NCI-H2107 (cell line): ENCODE measurements at places on chromosomes 5 and 9.

GRCh38 chr9:83047839-83048775 lies 14.8 kb downstream of the RASEF start:
- no peak for DNase-seq

- no peak for DNase-seq
Observed at GRCh38 chr5:80097451-80097850, 62.3 kb downstream of the THBS4 start.

DNA sequence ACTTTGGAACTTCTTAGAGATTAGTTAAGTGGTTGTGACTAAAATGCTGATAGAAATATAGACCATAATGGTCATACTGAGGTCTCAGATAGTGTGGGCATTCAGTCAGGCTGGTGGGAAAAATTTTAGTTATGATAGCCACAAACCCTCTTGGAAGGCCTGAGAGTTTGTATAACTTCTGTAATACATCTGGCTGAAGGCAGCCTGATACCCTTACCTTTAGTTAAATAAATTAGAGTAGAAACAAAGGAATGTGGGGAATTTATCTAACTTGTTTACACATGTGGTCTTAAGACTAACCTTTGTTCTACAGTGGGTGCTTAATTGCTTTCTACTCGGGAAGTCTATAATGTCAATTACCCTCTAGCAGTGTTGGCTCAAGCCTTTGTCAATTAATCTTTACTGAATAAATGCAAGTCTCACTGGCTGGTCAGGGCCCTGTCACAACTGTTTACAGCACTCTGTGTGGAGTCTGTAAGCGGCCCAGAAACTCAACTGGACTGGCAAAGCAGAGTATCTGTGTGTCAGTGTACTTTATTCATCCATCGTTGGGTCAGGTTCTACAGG lies 184.0 kb downstream of the FBXO4 start:
- DNase-seq = no peak

DNA sequence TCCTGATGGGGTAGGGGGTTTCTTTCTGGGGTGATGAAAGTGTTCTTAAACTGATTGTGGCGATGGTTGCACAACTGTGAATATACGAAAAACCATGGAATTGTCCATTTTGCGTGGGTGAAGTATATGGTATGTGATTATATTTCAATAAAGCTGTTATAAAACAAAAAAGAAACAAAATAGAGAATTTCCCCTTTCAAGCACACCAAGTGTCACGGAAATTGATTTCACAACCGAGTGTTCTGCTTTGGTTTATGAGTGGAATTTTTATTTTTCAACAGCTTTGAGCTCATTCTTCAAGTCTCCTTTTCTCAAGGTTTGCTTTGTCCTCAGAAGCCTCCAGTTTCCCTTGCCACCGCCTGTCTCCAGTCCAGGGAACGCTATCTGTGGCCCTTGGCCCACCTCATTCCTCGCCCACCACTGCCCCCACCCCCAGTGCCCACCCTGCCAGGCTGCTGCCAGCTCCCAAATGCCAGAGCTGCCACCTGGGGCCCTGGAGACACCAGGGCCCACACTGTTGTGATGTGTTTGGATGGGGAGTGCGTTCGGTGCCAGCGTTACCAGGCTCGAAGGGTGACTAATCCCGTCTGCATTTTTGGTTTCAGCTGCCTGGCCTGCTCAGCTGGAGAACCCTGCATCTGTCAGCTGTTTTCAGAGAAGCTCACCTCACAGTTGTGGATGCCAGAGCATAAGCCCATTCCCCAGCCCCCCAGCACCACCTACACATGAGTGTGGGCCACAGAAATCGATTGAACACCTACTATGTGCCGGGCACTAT lies 30.4 kb downstream of the DUSP1 start:
- DNase-seq = no peak

DNA sequence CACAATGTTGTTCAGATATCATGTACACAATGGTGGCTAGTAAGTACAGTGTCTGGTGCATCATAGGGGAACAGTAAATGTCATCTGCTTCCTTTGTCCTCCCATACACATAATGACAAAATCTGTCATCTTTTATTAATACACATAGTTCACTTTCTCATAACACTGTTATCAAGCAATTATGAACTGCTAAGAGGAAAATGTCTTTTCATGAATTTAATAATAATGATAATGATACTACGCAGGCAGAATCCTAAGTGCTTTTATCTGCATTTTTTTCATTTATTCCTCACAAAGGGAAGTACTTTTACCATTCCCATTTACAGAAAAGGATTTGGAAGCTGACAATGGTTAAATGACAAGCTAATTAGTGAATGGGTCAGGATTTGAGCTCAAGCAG lies 35.7 kb downstream of the DPYSL3 start:
- DNase-seq = no peak

GRCh38 chr5:89703817-89704216 lies 705.7 kb downstream of the CETN3 start:
- DNase-seq = no peak

DNA sequence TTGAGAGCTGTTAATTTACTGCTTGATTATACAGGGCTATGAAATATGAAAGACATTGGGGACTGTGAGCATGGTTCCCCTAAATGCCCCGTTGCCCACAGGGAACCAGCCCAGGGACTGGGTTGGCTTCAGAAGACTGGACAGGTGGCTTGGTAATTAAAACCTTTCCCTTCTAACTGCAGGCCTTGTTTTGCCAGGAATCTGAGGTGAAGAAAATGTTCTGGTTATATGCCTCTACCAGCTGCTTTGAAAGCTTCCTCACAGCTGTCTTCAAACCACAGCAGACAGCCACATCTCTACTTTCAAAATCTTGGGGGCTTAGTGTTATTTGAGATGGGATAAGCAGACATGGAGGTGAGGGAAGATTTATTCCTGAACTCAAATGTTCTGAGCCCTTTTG lies 153.3 kb upstream of the SPRY4 start:
- DNase-seq = no peak

- DNase-seq = no peak
Observed at GRCh38 chr5:179311091-179311470, 34.2 kb downstream of the ADAMTS2 start.

DNA sequence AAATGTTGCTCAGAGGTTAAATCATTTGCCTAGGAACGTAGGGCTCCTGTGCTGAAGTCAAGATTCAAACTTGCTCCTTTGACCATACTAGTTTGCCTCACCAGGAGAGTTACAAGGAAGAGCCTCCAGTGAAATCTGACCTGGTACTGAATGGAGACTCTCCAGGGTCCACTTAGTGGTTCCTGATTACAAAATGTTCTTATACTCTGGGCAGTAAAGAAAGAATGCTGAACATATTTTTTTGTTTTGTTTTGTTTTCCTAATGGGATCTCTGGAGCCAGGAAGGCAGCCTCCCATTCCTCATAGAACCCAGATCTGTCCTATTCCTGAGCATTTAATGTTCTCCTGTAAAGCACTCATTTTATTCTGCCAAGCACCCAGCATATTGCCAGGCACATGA lies 256.5 kb upstream of the CLINT1 start:
- DNase-seq = no peak

- DNase-seq = no peak
Observed at GRCh38 chr5:91956738-91957137, 573.6 kb upstream of the ARRDC3 start.

- no peak for DNase-seq
Observed at GRCh38 chr9:127833555-127833954, 20.9 kb downstream of the ENG start.
